Bladder microvascular endothelial cell (primary cell): ENCODE measurements at places on chromosomes 12 and 14. TPM values are rescaled to one million over a fixed set of nuclear protein-coding genes. Genes with fewer than 3 reads are reported as not detected.

Gene IKZF4
- 0.16 and 0.25 TPM in 2 replicates for total RNA-seq

Gene KLRK1
- not detected in 2 replicates for total RNA-seq

Gene MGST1
- 6.6 and 11.2 TPM in 2 replicates for total RNA-seq

Gene RPL10L
- total RNA-seq: not detected in 2 replicates

Gene NANOG
- not detected in 2 replicates for total RNA-seq

Gene VTI1B
- total RNA-seq: 37.6 and 67.3 TPM in 2 replicates

Gene STON2
- total RNA-seq: 0.49 and 59.4 TPM in 2 replicates

Gene SSTR1
- under 0.01 and 0.13 TPM in 2 replicates for total RNA-seq

Gene EEA1
- 10.5 and 27.9 TPM in 2 replicates for total RNA-seq

Gene GPD1
- not detected in 2 replicates for total RNA-seq
